ENCODE measurements at places on chromosomes 3 and 15.

GRCh38 chr3:111314181-111314873 is 227.7 kb upstream of the CD96 start:
- DNase-seq, result no peak

- no peak for DNase-seq
These were observed 156.2 kb downstream of the NUP210 start for GRCh38 chr3:13263770-13264467.

DNA sequence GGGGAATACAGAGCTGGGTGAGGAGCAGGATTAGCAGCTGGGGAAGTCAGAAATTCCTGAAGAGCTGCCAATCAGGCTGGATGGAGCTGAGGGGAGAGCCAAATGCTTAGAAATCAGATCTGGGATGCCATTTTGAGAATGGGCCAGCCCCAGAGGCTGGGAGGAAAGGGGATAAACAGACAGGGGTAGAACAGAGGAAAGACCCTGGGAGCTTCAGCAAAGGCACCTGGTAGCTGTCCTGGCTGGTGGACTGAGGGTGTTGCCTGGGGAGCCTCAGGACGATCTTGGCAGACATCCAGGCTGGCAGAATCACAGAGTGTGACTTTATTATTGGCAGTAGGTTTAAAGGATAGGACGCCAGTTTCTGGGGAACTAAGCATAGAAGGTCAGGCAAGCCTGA is 97.8 kb downstream of the SQOR start:
- no peak for DNase-seq

DNA sequence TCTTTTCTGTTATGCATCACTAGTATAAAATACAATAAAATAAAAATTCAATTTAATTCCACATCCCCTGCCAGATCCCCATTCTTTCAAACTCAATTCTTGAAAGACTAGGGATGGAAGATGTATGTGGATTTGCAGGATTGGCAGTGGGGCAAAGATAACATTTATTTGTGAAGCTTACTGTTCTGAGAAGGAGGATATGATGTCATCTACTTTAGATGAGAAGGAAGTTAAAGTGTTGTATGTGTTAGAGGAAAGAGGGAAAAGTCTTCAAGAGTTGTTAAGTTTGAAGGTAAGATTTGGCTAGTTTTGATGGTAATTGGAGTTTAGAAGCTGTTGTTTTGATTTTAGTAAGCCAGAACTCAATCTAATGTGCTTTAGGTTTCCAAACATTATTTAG is 845.1 kb upstream of the NR2F2 start:
- DNase-seq, result no peak

DNA sequence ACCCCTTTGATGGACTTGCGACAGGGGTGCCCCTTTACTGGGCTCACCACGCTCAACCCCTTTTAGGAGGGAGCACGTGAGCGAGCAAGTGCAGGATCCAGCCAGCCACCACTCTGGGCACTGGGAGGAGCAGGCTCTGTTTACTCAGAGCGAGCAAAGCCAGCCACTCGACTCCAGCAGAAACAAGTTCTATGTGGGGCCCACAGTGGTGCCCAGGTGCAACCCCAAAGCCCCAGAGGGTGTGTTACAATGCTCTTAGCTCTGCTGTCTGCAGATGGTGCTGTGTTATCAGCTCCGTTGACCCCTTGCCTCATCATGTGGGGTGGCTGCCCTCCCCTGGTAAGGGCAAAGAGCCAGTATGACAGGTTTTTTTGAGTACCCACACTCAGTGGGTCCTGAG is 120.3 kb upstream of the SUCLG2 start:
- no peak for DNase-seq

- no peak for DNase-seq
These were observed 646 bp downstream of the IQCB1 start for GRCh38 chr3:121834157-121834670.

- DNase-seq, result no peak
These were observed 4.1 kb upstream of the TGM5 start for GRCh38 chr15:43270676-43271306.

DNA sequence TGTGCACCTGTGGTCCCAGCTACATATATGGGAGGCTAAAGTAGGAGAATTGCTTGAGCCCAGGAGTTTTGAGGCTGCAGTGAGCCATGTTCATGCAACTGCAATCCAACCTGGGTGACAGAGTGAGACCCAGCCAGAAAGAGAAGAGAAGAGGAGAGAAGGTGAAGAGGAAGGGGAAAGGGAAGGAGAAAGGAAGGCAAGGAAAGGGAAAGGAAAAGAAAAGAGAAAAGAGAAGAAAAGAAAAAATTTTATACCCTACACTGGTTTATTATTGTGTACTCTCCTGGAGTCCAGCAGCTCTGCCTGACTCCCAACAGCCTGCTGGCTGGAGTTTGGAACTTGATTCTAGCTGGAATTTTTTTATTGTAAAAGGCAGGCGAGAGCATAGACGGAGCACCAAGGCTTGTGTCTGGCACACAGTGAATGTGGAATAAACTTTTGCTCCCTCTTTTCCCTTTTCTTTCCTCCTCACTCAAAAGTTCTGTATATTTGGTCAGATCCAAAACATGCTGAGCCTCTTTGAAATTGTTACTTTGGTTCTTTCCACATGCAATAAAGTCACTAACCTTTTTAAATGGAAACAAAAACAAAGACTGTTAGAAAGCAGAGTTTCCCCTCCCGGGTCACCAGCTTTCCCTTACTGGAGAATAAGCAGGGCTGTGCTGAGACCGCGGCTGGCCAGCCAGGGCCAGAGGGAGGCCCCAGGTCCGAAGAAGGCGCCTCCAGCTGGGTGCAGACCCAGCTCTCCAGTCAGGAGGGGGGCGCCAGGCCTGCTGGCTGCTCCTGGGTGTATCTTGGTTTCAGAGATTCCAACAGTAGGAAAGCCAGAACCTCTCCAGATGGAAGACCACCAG is 9.9 kb downstream of the THSD4 start:
- DNase-seq, result no peak

DNA sequence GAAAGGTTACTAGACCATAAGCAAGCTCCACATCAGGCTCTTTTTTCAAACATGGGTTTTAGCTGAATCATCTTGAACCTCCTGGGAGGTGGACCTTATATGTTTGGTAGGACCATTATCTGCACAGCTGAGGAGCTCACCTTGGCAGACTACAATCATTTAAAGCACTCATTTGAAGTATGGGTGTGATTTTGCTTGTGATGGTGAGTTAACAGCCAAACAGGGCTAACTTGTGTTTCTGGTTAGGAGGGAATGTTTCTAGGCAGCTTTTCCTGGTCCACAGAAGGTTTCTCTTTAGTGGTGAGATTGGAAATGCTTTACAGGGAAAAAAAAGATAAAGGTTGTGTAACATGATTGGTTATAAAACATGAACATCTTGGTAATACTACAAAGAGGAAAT is 61.8 kb downstream of the ARHGEF26 start:
- DNase-seq, result no peak

- DNase-seq, result no peak
These were observed 23.1 kb downstream of the IGSF11 start for GRCh38 chr3:119011528-119011927.

GRCh38 chr3:197501879-197502620 is 53.7 kb downstream of the BDH1 start:
- peak; percentile 39 for DNase-seq

- no peak for DNase-seq
These were observed 3.1 kb downstream of the CLDN11 start for GRCh38 chr3:170421758-170422157.

- no peak for DNase-seq
These were observed 517.0 kb upstream of the NAALADL2 start for GRCh38 chr3:174342171-174342570.

DNA sequence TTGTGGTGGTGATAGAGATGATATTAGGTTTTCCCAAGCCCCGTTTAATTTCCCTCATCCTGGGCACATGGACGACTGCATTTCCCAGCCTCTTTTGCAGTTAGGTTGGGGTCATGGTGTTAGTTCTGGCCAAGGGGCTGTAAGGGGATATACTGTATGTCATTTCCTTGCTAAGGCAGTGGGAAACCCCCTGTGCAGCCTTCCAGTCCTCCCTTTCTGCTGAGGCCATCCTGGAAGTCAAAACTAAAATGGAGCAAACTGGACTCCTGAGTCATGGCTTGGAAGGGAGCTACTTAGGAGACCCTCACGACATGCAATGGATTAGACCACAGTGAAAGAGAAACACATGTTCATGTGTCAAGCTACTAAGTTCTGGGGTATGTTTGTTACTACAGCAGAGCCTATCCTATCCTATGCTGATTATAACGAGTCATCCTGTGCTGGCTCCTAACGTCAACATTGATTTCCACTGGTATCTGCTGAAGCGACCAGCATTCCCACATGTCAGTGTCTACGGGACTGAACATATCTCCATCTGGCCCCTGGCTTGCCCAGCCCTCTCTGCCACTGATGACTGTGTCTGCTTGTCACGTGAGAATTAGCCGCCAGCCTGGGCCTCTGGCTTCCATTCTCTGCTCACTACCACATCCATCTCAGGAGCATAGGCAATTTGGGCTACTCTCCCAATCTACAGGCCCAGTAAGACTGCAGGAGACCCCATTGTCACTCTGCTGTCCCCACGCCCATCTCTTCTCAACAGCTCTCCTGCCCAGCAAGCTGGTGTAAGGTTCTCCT is 85.6 kb upstream of the MEF2A start:
- DNase-seq, result no peak

DNA sequence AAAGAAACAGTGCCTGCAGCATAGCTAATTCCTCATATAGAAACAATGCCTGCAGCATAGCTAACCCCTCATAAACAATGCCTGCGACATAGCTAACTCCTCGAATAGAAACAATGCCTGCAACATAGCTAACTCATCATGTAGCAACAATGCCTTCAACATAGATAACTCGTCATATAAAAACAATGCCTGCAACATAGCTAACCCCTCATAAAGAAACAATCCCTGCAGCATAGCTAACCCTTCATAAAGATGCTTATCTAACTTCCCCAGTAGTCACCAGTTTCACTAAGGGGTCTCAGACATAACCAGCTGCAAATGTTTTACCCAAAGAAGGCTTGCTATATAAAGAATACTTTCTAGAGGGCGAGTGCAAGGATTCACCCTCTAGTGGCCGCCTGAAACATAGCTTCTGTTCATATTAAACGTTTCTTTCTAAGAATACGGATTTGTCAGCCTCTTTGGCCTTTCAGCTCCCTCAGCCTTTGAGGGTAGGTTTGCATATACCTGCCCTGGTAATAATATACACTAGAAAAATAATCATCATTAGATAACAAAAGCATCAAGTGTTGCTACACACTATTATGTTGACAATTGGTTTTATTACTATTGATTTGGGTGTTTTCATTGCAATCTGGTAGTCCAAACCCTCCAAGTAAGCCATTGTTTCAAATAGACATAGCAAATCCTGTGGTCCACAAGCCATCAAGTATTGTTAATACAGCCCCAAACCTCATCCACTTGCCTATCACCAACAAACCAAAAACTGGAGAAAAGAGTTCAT is 44.4 kb upstream of the FAN1 start:
- no peak for DNase-seq

DNA sequence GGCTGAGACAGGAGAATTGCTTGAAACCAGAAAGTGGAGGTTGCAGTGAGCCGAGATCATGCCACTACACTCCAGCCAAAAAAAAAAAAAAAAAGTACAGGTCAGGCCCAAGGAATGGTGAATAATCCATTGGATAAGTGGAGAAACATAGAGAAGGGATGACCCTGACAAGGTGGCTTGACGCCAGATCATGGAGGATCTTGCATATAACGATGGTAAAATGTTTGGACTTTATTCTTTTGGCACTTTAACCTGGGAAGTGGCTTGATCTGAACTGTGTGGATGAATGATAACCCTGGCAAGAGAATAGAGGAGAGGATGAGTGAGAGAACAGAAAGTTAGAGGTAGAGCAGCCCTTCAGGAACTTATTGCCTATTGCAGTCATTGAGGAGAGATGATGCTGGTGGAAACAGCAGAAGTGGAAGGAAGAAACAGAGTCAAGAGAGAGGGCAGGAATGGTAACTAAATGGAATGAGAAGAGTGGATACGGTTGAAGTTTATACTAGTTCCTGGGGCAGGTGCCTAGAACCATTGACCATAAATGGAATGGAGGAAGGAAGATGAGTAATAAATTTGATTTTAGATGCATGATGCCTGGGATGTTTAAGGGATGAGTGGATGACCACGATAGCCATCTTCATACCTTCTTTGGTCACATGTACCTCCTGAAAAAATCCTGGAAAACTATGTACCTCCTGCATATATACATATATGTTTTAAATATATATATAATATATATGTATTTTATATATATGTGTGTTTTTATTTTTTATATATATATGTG is 57.8 kb downstream of the BLM start:
- DNase-seq, result no peak

GRCh38 chr3:23832523-23832922 is 26.8 kb downstream of the UBE2E1 start:
- DNase-seq, result no peak

DNA sequence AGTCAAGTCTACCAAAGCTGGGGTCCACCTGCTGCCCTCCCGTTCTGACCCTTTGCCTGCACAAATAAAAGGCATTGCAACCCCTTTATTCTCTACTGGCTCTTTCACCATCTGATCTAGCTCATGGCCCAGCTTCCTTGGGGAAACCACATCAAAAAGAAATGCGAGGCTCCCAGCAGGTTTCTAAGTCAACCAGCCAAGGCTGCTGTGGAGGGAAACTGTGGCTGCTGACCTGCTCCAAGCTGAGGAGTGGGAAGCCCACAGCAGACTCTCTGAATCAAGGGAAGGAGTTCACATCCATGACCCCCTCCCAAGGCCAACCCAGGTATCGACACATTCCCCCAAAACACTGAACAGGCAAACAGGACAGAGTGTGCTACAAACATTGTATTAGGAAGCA is 25.2 kb upstream of the SLCO2A1 start:
- DNase-seq, result no peak

- DNase-seq, result no peak
These were observed 38.9 kb downstream of the TICRR start for GRCh38 chr15:89614164-89614563.

GRCh38 chr3:157354722-157355121 is 81.9 kb upstream of the PTX3 start:
- DNase-seq, result no peak

GRCh38 chr15:47796830-47797229 is 79.5 kb downstream of the SEMA6D start:
- DNase-seq, result no peak

- DNase-seq, result no peak
These were observed 12.6 kb upstream of the LCTL start for GRCh38 chr15:66578286-66578875.

- DNase-seq, result no peak
These were observed 136.3 kb downstream of the EEFSEC start for GRCh38 chr3:128289534-128289933.

DNA sequence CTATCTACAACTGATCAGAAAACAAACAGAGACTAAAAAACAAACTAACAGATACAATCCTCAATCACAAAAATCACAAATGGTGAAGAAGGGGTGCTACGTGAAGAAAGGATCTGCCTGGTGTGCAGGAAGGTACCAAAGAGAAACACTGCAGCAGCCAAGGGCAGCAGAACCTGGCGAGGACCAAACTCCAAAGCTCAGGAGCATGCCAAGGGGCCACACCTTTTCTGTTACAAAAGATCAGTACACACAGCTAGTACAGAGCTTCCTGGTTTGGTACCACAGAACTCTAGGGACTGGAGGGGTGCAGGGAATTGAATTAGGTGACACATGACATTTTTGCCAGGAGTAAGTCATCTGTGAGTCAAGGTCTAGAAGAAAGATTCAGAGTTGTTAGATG is 107.4 kb upstream of the GRM7 start:
- DNase-seq, result no peak

Measured in stimulated activated CD8-positive, alpha-beta memory T cell treated with anti-CD3 and anti-CD28 coated beads, Interleukin-2, amount 100 ng/mL, for 48 hours (primary cell).